ENCODE measurements at places on chromosomes 7 and 10.
A peak's percentile ranks its signal among the peaks of the same experiment; 100 is the strongest.

DNA sequence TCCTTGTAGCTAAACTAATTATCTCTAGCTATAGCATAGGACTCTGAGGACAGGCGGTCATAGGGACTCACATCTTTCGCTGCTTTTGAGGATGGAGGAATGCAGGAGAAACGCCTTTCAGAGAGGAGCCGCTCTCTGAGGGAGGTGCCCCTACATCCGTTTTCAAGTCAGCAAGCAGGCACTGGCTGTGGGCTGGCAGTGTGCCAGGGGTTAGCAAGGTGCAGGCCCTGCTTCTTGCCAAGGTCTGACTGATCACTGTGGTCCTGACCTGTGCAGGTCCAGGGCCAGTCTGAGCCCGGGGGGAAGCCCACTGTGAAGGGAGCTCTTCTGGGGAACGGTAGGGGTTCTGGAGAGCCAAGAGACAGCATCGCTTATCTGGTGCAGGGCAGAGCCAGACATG lies 89.4 kb downstream of the SH3PXD2A start:
- peak; percentile 79 for ATAC-seq

DNA sequence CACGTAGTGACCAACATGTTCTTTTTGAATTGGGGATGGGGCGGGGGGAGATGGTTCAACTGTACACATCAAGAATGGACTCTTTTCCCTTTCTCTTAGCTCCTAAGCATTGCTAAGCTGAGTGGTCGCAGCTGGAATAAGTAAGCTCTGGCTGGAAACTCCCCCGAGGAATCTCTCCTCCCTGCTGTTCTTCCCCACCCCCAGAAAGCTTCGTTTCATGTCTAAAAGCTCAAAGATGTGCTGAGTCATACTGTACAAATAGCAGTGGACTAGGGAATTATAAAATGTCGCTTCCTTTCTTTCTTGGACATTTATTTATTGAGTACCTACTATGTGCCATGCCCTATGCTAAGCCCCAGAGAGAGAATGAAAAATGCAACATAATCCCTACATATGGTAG lies 191.1 kb upstream of the ADO start:
- ATAC-seq, result no peak

- no peak for ATAC-seq
Observed at GRCh38 chr10:68099736-68100135, 9.6 kb upstream of the MYPN start.

GRCh38 chr7:38310591-38311101 lies 37.2 kb upstream of the TARP start:
- ATAC-seq, result no peak

- peak; percentile 20 for ATAC-seq
Observed at GRCh38 chr10:71638064-71638821, 81.3 kb downstream of the C10orf105 start.

DNA sequence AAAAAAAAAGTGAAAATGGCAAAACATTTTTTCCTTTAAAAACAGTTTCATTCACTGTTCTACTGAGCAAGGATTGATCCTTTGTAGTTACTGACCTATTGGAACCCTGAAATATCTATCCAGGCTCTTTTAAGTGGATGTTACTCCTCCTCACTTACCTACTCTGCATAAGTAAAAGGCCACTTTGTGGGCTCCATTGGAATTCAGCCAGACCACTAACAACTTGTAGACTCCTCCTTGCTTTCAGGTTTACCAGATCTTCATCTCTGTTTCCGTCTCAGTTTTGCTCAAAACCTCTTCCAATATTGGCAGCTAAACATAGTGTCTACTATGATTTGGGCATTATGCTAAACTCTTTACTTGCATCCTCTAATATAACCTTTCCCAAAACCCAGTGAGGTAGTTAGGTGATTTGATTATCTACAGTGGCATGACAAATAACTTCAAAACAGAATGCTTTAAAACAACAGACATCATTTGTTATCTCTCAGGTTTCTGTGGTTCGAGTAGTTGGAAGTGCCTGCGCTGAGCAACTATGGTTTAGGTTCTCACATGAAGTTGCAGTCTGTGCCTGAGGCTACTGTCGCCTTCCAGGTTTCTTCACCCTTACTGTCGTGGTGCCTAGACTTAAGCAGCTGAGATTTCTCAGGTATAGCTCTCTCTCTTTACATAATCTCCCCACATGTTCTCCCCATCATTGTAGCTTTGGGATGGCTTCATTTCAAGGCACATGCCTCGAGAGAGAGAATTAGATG lies 698.2 kb downstream of the REEP3 start:
- no peak for ATAC-seq

- ATAC-seq, result no peak
Observed at GRCh38 chr7:114530057-114530611, 115.5 kb downstream of the FOXP2 start.

DNA sequence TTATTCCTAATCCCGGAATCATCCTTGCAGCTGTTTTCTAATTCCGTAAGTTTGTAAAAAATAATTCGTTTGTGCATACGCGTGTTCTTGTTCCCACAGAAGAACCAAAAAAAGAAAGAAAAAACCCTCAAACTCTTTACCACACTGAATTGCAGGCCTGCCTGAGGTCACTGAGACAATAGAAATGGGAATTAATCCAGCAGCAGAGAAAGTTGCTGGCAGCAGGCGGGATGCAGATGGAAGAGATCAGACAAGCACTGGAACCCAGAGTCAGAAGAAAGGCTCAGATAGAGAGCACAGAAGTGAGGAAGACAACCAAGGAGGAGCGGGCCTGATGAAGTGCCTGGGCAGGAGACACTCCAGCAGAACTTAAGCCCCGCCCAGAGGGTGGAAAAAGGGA lies 141.5 kb upstream of the VWC2 start:
- no peak for ATAC-seq

GRCh38 chr7:132141109-132141508 lies 435.2 kb downstream of the PLXNA4 start:
- no peak for ATAC-seq

DNA sequence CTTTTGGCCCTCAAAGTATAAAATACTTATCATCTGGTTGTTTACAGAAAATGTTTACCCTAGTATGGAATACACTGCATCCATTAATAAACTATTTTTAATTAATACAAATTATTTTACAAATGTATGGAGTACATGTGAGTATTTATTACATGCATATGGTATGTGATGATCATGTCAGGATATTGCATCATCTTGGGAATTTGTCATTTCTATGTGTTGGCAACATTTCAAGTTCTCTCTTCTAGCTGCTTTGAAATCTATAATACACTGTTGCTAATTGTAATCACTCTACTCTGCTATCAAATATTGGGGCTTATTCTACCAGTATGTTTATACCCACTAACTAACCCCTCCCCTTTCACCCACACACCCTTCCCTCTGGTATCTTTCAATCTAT lies 103.9 kb upstream of the THSD7A start:
- ATAC-seq, result no peak

DNA sequence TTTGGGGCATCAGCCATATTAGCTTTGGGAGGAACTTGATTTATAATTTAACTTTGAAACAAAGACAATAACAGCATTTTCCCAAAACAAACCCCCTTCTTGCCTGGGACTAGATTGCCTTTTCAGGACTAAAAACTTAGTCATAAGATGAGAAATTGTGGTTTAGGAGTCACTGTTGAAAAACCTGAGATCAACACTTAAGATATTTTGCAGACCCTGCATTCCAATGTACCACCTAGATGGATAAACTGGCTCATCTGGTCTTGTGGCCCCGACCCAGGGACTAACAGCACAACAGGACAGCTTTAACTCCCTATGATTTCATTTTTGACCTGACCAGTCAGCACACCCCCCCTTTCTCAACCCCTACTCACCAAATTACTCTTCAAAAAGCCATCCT lies 1165.4 kb downstream of the XPNPEP1 start:
- ATAC-seq, result no peak

DNA sequence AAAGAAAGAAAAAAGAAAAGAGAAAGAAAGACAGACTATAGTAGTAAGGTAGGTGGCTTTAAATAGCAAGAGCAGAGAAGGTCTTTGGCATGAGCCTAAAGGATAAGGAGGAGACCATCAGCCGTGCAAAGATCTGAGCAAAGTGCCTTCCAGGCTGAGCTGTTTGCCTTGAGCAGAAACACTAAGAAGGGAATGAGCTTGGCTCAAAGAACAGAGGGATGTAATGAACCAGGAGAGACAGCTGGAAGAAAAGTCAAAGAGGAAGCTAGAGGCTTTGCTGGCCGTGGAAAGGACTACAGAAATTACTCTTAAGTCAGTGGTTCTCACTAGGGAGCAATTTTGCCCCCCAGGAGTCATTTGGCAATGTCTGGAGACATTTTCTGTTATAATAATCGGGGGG lies 228.6 kb downstream of the FGFR2 start:
- no peak for ATAC-seq

DNA sequence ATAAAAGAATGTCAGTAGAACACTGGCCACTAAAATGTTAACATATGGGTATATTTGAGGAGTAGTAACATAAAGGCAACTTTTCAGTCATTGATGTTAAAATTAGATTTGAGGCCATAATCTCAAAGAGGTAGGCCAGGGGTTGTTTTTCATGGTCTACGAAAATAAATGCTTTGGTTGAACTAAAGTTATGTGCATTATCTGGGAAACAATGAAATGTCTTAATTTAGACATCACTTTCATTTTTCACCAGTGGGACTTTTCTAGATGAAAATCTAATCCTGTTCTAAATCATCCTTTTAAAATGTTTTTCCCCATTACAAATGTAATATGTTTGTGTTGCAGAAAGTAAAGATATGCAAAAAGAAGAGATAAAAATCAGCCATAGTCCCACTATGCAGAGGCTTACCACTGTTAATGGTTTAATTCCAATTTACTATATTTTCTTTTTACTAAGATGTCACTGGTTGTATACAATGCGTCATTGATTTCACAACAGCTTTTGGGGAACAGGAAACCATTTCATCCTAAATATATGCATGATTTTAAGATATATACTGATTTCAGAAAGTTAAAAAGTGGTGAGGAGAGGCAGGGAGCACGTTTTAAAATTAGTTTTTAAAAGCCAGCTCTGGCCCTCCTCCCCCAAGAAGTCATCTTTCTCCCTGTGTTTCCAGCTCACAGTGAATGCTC lies 64.3 kb downstream of the ARID5B start:
- ATAC-seq, result no peak

DNA sequence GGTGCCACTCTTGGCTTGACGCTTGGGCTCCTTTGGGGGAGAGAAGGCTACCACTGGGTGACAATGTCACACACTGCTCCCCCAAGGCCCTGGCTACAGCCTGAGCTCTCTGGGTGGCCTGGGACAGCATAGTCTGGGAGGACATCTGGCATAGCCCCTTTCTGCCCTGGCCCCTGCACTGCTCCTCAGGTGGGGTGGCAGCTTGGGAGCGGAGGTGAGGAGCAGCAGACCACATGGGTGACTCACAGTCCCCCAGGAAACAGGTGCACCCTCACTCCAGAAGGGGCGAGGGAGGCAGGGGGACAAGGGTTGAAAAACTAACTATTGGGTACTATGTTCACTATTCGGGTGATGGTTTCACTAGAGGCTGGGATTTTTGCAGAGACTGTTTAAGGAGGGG lies 45.2 kb downstream of the NPTX2 start:
- no peak for ATAC-seq

- no peak for ATAC-seq
Observed at GRCh38 chr10:35937546-35937945, 295.4 kb upstream of the FZD8 start.

DNA sequence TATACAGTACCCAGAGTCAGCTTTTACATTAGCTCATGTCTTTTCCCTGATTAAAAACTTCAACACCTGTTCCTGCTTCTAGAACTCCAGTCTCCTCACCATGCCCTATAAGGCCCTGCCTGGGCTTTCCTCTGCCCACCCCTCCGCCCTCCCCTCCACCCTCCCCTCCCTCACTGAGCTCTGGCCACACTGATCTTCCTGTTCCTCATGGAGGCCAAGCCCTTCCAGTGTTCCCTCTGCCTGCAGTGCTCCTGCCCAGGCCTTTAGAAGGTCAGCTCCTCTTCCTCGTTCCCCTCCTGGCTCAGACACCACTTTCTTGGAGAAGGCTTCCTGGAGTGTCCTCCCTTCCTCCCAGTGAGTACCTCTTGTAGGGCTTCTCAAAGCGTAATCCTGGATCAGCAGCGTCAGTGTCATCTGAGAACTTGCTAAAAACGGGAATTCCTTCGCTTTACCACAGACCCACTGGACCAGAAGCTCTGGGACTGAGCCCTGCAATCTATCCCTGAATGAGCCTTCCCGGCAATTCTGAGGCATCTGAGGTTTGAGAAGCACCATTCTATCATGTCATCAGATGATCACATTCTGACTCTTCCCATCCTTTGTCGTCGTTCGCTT lies 3.7 kb downstream of the PDZD7 start:
- no peak for ATAC-seq

- ATAC-seq, result no peak
Observed at GRCh38 chr7:101557421-101557820, 71.7 kb downstream of the MYL10 start.

DNA sequence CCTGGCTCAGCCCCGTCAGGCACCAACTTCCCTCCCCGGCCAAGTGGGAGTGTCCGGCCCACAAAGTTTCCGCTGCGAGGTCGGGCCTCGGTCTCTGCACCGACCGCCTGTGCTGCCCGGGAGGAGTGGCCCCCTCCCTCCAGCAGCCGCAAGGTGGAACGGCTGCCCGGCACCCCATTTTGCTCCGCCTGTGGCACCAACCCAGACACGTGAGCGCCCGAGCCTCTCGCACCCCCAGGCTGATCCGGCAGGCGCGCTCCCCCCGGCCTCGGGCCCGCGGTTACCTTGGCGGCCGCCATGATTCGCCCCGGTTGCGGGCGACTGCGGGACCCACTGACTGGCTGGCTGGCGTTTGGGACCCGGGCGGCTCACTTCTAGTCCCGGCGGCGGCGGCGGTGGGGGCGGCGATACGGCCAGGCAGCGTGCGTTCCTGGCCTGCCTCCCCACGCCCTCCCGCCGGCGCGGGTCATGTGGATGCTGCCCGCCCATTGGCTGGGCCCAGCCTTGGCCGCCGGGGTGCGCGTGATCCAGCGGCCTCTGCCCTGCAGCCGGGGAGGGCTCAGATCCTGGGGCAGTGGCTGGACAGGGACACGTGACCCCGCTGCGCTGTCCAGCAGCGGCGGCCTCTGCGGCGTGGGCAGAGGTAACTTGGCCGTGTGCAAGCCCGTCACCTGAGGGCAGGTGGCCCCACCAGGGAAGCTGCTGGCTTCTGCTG lies at the start of gene SLC25A13:
TSS of gene SLC25A13 (minus strand) at position 441 of the 715 bp plus-strand sequence. CDS start at position 299, 142 bp downstream.
- ATAC-seq, result peak; percentile 83
